ENCODE measurements at places on chromosomes 4 and X.

DNA sequence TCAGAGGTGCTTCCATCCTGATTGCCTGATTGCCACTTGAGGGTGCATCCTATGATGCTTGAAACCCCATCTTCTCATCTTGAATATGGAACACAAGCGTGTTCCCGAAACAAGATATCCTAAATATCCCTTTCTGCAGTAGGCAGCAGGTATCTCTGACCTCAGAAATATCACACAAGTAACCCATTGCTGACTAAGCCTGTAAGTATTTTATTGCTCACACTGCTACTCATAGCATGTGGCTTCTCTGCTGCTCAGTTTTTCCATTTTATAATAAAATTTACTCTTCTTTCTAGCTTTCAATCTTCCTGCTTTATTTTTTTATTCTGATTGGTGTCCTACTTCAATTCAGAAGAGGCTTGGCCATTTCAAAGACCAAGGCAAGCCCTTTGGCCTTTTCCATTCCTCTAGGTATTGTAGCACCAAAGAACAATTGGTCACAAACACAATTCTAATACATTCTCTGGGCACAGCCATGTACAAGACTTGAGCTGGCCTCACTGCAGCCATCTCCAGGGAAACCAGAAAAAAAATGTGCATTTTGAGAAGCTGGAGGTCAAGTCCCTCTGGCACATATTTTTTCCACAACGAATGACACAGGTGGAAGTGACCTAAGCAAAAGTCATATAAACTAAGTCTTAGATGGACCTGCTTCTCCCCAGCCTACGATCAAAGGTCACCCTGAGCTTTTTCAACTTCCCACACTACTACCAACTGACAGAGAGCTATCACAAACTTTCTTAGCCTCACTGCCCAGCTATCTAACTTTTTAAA is 107.0 kb downstream of the OR13H1 start:
- no peak for DNase-seq

DNA sequence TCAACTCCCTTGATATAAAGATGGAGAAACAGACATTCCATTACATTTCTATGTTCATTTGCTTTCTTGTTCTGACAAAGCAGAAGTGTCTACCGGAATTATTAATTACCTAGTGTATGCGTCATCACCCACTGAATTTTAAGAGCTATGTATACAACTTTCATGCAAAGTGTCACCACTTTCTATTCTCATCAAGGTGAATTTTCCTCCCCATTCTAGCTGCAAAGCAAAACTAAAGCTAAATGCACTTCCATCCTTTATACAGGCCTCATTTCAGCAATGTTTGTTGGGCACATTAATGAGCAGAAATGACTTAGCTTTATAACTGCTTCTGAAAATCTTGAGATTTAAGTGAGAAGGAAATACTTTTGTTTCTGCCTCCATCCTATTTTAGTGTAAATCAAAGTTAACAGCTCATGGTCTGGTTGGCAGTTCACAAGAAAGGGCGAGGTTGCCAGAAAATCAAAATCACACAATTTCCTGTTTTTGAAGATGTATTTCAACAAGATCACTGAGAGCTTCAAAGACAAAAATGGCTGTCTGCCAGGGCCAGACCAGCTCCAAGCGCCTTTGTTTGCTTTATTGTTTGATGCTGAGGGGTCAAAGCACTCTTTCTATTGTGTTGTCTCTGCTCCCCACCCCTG is 7.2 kb upstream of the FAM9C start:
- no peak for DNase-seq

DNA sequence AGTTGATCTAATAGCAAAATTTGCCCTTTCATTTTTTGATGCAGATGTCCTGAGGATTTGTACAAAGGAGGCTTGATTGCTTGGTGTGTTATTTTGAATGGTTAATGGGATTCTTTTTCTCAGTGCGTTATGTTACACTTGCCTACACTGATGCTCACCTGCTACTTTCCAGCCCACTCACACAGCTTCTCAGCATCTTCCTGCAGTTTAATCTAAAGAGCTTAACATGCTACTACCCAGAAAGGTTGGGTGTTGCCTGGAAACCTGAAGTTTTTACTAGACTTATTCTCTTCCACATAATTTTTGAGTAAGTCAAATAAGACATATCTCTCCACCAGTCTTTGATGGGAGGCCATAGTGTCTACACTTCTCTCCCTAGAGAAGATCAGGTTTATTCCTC is 9.9 kb upstream of the GPR101 start:
- no peak for DNase-seq

DNA sequence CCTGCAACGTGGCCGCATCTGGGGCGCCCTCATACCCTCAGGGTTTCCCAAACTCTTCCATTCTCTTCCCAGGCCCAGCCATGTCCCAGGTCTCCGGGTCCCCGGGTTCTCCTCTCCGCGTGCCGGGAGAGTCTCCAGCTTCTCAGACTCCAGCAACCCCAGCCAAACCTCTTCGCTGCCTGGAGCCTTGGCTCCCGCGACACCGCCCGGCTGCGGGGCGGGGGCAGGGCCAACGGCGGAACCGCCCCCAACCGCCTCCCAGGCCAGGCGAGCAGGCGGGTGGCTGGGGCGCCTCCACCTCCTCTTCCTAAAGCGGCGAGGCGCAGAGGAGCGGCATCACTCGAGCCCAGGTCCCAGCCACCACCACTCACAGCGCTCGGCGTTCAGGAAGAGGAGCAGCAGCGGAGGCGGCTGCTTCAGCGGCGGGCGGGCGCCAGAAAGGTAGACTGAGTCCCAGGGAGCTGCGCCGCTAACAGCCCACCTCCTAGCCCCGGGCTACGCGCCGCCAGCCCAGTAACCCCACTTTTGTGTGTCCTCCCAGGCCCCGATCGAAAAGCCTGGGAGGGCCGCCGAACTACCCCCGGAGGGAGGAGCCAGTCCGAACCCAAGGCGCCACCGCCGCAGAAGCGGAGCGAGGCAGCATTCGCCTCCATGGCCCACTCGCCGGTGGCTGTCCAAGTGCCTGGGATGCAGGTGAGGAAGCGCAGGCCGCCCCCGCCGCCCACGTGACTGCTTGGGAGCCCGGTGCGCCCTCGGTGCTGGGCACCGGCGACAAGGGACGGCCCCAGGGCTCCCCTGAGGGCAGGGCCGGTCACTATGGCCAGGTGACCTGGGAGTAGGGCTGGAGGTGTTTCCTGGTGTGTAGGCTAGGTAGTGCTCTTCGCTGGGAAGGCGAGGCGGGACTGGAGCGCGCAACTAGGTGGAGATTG is at the start of gene STK26:
Gene STK26, plus strand, starts transcription at position 336 of the 929 bp plus-strand sequence. Its CDS starts 316 bp downstream, at position 652.
- DNase-seq = no peak

DNA sequence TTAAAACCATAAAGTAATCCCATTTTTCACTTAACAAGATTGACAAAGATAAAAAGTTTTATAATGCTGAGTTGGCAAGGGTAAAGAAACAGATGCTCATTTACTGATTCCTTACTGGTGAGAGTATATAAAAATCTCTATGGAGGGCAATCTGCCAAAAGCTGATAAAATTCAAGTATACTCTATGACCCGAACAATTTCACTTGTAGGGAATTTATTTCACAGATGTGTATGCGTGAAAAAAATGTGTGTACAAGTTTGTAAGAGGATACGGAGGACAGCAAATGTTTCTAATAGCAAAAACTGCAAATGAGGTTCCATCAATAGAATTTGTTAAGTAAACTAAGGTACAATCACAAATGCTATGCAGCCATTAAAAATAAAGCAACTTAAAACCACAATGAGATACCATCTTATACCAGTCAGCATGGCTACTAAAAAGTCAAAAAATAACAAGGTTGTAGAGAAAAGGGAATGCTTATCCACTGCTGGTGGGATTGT is 23.4 kb downstream of the DHX15 start:
- DNase-seq = no peak

DNA sequence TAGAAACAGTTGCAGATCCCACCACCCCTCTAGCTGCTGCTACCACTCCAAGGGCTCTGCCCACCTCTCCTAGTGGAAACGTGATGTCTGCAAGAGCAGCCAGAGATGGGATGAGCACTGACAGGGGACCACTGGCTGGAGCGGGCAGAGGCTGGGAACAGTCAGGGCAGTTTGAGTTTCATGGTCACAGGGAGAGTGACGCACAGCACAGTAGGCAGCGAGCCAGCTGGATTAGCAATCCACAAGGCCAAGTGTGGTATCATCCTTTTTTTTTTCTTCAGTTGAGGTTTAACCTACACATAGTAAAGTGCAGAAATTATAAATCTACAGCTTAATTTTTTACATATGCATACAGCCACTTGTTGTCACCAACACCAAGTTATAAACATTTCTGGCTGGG is 6.4 kb upstream of the SCML2 start:
- DNase-seq = no peak

- DNase-seq = no peak
These were observed 79.7 kb upstream of the PRPS2 start for GRCh38 chrX:12711435-12712040.

DNA sequence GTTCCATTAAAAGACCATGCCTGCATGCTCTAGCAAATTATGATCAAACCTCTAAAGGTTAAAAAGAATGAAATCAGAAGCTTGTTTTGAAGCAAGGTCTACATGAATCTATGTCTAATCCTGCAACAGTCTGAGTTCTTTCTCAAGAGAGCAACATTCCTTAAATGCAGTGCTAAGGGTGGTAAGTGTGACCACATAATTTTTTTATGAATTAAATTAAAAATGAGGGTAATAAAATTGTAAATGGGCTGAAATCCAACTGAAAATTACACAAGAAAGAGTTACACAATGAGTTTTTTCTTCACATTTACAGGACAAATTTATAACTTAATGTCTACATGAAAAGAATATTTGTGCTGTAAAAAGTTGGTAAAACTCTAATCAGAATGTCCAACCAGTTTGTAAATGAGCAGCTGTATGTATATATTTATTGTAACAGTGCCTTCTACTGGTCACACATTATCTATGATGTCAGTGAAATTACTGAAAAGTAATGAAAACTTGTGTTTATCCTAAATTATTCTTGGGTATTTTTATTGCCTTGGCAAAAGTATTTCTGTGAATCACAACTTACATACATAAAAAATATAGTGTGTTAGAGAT is 336.3 kb upstream of the PITX2 start:
- no peak for DNase-seq

GRCh38 chrX:94041881-94042280 is 367.9 kb downstream of the FAM133A start:
- no peak for DNase-seq

GRCh38 chr4:145937971-145938611 is 532 bp downstream of the ZNF827 start:
- no peak for DNase-seq

GRCh38 chr4:164550989-164551712 is 202.8 kb upstream of the SMIM31 start:
- DNase-seq = no peak

- DNase-seq = no peak
These were observed 213.1 kb upstream of the BOD1L1 start for GRCh38 chr4:13840502-13841190.

- no peak for DNase-seq
These were observed 50.6 kb downstream of the JADE1 start for GRCh38 chr4:128859887-128860677.

DNA sequence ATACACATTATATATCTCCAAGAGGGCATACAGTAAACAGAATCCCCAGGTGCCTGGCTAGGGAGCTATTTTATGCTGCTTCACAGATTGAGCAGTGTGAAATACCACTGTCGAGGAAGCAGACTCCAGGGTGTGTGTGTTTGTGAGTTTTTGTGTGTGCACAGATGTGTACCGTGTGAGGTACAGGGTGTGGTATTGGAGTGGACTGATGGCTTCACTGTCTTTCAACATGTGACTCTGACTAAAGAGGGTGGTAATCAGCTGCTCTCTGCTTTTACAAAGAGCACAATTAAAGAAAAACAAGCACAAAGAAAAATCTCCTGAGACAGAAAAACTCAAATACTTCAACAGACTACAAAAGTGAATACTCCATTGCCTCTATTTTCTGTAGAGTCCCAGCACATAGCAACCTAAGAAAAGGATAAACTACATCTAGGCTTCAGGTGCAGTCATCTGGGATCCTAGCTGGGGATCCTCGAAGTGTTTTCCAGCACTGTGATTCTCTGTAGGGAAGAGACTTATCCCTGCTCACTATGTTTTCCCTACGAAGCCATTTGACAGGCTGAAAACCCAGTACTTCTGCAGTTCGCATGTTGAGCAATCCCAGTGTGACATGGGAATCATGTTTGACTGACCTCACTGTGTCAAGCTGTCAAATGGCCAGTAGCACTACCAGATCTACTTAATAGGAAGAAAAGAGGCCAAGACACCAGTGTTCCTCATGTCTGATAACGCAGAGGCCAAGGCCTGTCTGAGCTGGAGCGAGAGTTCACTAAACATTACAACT is 100.3 kb downstream of the CDS1 start:
- DNase-seq = no peak

DNA sequence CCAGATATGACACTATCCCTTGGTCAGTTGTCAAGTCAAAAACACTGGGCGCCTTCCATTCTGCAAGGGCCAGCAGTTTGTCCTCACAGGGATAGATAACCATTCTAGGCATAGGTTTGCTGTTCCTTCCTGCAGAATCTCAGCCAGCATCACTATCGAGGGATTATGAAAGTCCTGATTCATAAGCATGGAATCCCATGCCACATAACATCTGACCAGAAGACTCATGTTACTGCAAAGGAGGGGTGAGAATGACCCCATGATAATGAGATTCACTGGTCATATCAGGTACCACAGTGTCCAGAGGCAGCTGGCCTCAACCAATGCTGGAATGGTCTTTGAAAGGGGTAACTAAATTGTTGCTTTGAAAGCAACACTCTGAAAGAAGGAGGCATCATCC is 84.7 kb downstream of the OTC start:
- DNase-seq = no peak

GRCh38 chr4:10296730-10297129 is 160.5 kb downstream of the ZNF518B start:
- peak; percentile 7 for DNase-seq

DNA sequence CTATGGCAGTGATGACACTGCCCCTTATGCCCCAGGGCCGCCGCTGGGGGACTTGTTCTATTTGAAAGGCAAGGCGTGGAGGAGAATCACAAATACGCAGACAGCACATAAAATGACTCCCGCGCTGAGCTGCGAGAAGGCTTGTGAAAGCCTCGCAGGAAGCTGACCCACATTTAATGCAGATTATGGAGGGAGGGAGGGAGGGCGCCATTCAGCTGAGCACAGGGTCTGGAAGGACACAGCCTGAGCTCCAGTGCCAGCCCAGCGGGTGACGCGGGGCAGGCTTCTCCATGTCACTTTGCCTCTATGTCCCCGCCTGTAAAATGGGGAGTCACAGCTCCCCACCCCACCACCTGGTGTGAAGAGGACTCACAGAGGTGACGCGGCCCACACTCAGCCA is 14.3 kb downstream of the ABLIM2 start:
- DNase-seq = no peak

- DNase-seq = no peak
These were observed 79.4 kb upstream of the SPRY1 start for GRCh38 chr4:123317211-123317610.

GRCh38 chrX:53587795-53588420 is 98.6 kb downstream of the HUWE1 start:
- DNase-seq = no peak

All from amygdala (tissue), 56 donors.